ENCODE measurements at places on chromosomes 3 and 15. TPM values are rescaled to one million over a fixed set of nuclear protein-coding genes. Genes with fewer than 3 reads are reported as not detected.

DNA sequence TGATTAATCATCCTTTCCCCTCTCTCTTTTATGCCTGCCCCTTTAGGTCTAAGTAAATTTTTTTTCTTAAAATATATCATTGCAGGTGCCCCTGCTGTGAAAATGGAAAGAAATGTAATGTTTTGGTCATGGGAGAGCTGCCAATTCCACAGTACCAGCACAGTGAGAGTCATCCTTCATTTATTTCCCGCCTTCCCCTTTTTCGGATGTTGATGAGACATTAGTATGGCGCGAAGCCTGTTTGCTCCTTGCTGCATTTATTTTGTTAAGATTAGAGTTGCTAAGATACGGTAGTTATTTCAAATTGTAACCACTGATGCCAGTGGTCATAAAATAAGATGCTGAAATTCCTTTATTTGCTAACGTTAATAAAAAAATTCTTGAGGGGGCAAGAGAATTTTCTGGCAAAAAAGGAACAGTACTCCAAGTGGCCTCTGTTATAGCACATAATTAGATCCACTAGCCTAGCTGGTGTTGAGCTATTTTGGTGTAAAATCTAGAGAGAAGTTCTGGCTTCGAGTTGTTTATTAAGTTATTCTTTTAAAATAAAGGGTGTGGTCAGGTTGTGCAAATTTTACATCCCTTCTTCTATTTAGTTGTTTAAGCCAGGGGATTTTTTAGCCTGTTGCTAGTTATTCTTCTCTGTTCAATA, 62.8 kb downstream of the MDFIC2 start:
- no peak overlapping the region for H3K27ac ChIP-seq
- no peaks in the 10 kb centered on the region for H3K27me3 ChIP-seq
- H3K4me1 ChIP-seq: no peaks in the 10 kb centered on the region
- H3K4me3 ChIP-seq: no peak overlapping the region
- no peaks in the 10 kb centered on the region for H3K36me3 ChIP-seq
- DNase-seq: no peak

GRCh38 chr3:32660634-32661033, 24.4 kb upstream of the CNOT10 start:
- no peak overlapping the region for H3K4me3 ChIP-seq
- no peaks in the 10 kb centered on the region for H3K27me3 ChIP-seq

- H3K4me1 ChIP-seq: no peaks in the 10 kb centered on the region
- H3K36me3 ChIP-seq: no peaks in the 10 kb centered on the region
- DNase-seq: no peak
- H3K27me3 ChIP-seq: no peaks in the 10 kb centered on the region
Measured at GRCh38 chr3:191470545-191470944, 9.6 kb downstream of the PYDC2 start.

DNA sequence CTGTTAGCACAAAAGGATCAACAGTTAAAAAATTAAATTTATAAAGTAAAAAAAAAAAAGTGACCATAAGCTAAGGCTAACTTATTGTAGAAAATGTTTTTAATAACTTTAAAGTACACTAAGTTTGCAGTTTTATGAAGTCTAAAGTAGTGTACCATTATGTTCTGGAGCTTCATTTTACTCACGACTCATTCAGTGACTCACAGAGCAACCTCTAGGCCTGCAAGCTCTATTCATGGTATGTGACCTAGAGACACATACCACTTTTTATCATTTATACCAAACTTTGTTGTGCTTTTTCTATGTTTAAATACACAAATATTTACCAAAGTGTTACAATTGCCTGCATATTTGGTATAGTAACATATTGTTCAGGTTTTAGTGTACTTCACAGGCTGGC, 1552.3 kb downstream of the OTOL1 start:
- H3K36me3 ChIP-seq: no peaks in the 10 kb centered on the region
- H3K27ac ChIP-seq: no peak overlapping the region
- no peaks in the 10 kb centered on the region for H3K27me3 ChIP-seq
- no peak overlapping the region for H3K4me3 ChIP-seq
- no peak for DNase-seq

DNA sequence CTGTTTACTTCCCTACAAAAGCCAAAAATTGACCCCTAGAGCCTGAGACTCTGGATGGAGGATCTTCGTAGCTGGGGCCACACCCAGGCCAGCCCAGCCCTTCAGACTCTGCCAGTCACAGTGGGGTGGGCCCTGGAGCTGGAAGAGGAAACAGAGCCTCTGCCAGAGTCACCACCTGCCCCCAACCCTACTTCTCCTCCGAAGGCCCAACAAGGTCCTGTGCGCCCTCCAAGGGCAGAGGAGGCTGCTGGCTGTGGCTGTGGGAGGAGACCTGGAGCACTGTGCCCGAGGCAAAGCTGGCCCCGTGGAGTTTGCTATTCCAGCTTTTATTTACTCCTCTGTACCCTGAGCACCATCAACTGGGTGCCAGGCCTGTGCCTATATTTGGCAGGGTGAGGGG, 19.0 kb downstream of the CISH start:
- H3K27ac ChIP-seq: peak overlapping the region; percentile 28
- H3K36me3 ChIP-seq: peaks cover 3% of the 10 kb centered on the region
- DNase-seq: no peak
- peaks cover 68% of the 10 kb centered on the region for H3K4me1 ChIP-seq
- H3K27me3 ChIP-seq: no peaks in the 10 kb centered on the region

PARP15 gene
- total RNA-seq: 72.5 TPM

CACNA1D gene
- not detected for total RNA-seq

DNA sequence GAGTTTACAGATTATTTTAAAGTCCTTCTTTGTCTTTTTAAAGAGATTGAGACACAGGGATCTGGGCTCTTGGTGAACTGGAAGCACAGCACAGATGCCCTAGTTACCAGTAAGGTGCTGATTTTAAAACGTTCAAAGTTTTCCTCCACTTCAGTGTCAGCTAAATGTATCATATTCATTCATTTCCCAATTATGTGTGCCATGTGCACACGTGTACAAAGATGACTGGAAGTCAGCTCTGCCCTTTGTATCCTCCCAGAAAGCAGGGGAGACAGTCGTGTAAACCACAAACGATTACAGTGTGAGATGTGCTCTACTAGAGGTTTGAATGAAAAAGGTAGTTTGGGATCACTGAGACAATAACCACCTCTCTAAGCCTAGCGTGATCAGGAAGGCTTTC, 730 bp downstream of the ZKSCAN7 start:
- peaks cover 2% of the 10 kb centered on the region for H3K36me3 ChIP-seq
- DNase-seq: no peak
- H3K4me1 ChIP-seq: peaks cover 14% of the 10 kb centered on the region

PRSS50 gene
- not detected for total RNA-seq

DNA sequence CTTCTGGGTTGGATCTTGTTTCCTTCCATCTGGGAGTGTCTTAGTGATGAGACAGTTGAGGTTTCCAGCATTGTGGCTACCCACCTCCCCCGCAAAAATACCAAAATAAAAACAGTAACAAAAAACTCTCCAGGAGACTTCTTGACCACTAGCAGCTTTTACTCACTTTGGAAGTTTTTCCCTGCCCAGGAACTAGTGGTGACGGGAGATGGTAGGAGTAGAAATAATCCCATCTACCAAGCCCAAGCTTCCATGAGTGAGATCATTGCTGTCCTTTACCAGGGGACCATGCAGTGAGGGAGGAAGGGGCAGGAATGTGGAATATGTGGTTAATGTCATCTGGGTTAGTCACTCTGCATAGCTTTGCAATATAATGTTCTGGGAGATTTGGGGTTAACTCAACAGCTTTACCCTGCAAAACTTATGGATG, 187.7 kb downstream of the ITPR1 start:
- no peaks in the 10 kb centered on the region for H3K27me3 ChIP-seq
- H3K36me3 ChIP-seq: peaks cover 14% of the 10 kb centered on the region
- H3K27ac ChIP-seq: no peak overlapping the region
- no peaks in the 10 kb centered on the region for H3K4me1 ChIP-seq

DNA sequence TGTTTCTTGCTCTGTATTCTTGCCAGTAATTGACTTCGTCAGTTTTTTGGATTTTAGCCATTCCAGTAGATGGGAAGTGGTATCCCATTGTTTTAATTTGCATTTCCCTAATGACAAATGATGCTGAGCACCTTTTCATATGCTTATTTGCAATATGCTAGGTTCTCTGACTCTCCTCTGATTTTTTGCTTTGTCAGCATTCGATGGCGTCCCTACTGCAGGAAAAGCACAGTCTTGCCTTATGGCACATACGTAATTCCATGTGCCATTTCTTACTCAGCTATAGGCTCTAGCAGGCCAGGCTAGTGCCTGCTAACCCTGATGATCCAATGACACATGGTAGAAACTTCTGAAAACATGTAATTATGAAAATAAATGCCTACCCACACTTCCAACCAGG, 239.2 kb upstream of the ATP10A start:
- no peak for DNase-seq
- H3K27ac ChIP-seq: no peak overlapping the region
- H3K4me3 ChIP-seq: no peak overlapping the region
- no peaks in the 10 kb centered on the region for H3K27me3 ChIP-seq
- no peaks in the 10 kb centered on the region for H3K36me3 ChIP-seq

- H3K27me3 ChIP-seq: peaks cover 13% of the 10 kb centered on the region
- peaks cover 16% of the 10 kb centered on the region for H3K4me1 ChIP-seq
- DNase-seq: no peak
Measured at GRCh38 chr3:183159333-183159732, 3.2 kb downstream of the LAMP3 start.

- H3K27ac ChIP-seq: no peak overlapping the region
- H3K4me1 ChIP-seq: no peaks in the 10 kb centered on the region
- H3K27me3 ChIP-seq: no peaks in the 10 kb centered on the region
Measured at GRCh38 chr3:12392101-12392878, 92.0 kb upstream of the TSEN2 start.

DNA sequence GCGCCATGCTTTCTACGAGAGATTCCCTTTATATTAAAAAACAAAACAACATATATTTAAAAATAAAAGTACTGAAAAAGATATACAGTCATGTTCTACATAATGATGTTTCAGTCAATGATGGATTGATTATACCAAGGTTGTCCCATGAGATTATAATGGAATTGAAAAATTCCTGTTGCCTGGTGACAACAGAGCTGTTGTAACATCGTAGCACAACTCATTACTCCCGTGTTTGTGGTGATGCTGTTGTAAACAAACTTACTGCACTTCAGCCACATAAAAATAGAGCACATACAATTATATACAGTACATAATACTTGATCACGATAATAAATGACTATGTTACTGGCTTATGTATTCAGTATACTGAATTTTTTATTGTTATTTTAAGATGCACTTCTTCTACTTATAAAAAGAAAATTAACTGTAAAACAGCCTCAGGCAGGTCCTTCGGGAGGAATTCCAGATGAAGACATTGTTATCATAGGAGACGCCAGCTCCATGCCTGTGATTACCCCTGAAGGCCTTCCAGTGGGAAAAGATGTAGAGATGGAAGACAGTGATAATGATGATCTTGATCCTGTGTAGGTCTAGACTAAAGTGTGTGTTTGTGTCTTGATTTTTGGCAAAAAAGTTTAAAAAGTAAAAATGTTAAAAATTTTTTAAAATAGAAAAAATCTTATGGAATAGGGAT, 11.7 kb downstream of the CCR1 start:
- DNase-seq: no peak
- no peak overlapping the region for H3K27ac ChIP-seq
- no peak overlapping the region for H3K4me3 ChIP-seq
- H3K36me3 ChIP-seq: no peaks in the 10 kb centered on the region
- H3K4me1 ChIP-seq: no peaks in the 10 kb centered on the region
- no peaks in the 10 kb centered on the region for H3K27me3 ChIP-seq

DNA sequence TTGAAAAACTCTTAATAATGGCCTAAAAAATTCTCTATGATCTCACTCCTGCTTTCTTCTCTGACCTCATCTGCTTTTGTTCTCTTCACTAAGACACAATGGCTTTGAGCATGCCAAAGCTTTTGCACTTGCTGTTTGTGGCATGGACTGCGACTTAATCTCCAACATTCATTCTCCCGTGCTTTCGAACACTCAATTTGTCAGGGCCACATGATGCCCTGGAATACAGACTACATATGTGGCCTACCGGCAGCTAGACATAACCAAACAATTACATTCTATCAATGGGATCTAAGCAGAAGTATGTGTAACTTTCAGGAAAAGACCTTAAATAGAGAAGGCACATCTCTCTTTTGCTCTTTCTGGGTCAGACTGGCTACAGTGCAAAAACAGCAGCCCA, 506.5 kb downstream of the MAGI1 start:
- H3K27ac ChIP-seq: no peak overlapping the region
- no peaks in the 10 kb centered on the region for H3K4me1 ChIP-seq
- no peak for DNase-seq
- H3K4me3 ChIP-seq: no peak overlapping the region

- peaks cover 17% of the 10 kb centered on the region for H3K4me1 ChIP-seq
- no peak overlapping the region for H3K4me3 ChIP-seq
- DNase-seq: no peak
- peak overlapping the region; percentile 12 for H3K27ac ChIP-seq
- no peaks in the 10 kb centered on the region for H3K27me3 ChIP-seq
- H3K36me3 ChIP-seq: peaks cover 4% of the 10 kb centered on the region
Measured at GRCh38 chr3:32992310-32992686, 40.9 kb downstream of the CCR4 start.

DNA sequence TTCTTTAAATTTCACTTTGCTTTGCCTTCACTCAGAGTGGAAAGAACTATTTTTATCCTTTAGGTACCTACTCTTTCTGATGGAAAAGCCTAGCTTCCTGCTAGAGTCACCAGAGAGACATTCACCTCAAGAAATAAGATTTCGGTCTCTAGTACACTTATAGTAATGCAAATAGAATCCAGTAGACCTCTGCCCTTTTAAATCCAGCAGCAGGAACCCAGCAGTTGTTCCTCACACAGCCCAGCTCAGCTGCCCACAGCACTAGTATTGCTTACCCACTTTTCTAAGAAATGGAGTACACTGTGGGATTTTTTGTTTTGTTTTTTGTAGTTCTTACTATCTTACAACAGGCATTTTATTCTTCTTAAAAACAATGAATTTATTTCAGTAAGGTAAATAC, 497.0 kb upstream of the CCDC54 start:
- no peaks in the 10 kb centered on the region for H3K4me1 ChIP-seq
- H3K4me3 ChIP-seq: no peak overlapping the region
- DNase-seq: no peak
- H3K36me3 ChIP-seq: no peaks in the 10 kb centered on the region

- no peak overlapping the region for H3K27ac ChIP-seq
- H3K4me3 ChIP-seq: peak overlapping the region; percentile 27
- peaks cover 8% of the 10 kb centered on the region for H3K27me3 ChIP-seq
- H3K4me1 ChIP-seq: peaks cover 7% of the 10 kb centered on the region
- DNase-seq: no peak
Measured at GRCh38 chr3:186254676-186255650, 107.1 kb downstream of the DGKG start.

EXD1 gene
- not detected for total RNA-seq

GRCh38 chr3:81778678-81779182, 17.3 kb upstream of the GBE1 start:
- no peaks in the 10 kb centered on the region for H3K4me1 ChIP-seq
- H3K27ac ChIP-seq: no peak overlapping the region
- peaks cover 3% of the 10 kb centered on the region for H3K27me3 ChIP-seq
- no peaks in the 10 kb centered on the region for H3K36me3 ChIP-seq
- no peak overlapping the region for H3K4me3 ChIP-seq
- no peak for DNase-seq
